ENCODE measurements at places on chromosomes 4 and X.
A peak's percentile ranks its signal among the peaks of the same experiment; 100 is the strongest.

DNA sequence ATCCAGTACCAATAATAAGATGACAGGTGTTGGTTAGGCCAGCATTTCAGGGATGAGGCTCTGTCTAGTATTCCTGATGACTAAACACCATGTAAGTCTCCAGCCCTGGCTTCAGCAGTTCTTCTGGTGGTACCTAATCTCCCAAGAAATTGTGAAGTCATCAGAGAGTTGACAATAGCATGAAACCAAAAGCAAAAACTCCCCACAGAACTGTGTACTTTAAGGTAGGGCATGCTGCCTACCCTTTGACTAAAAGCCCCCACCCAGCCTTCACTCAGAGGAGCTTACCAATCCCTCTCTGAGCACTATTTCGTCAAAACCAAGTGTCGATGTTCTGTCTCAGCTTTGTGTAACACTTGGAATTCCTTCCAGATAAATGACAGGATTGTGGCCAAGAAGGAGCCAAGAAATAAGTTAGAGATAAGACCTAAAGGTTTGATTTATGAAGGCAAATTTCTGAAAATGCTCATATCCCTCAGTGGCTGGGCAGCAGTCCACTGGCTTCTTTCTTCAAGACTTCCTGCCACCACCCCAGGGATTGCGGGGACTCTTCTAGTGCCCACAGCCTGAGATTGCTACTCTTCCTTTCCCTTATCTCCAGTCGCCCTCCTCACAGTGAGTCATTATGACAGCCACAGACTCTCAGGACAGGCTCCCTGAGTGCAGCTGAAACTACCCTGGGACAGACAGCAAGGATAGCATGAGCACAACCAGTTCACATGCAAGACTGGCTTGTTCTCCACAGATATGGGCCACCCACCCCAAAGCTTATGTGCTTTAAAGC is 67.3 kb upstream of the LHFPL1 start:
- no peak for DNase-seq

- DNase-seq: no peak
Observed at GRCh38 chr4:184893801-184894571, 68.2 kb upstream of the ACSL1 start.

DNA sequence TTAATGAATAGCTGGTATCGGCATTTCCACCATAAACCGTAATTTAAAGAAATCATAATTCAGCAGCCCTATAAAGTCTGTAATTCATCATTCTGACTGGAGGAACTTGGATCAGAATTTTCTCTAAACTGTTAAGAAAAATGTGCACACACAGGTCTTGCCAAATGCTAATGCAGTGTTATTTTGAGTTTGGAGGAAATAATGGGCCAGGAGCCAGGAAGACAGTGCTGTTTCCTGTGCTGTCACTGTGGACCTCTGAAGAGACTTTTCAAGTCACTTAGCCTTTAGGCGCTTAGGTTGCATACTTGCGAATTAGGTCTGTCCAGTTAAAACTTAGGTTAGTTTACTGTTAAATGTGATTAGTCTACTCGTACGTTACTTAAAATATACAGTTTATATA is 137.5 kb upstream of the ANXA3 start:
- DNase-seq: no peak

GRCh38 chr4:184805462-184806228 is 20.1 kb downstream of the ACSL1 start:
- DNase-seq: peak; percentile 30

DNA sequence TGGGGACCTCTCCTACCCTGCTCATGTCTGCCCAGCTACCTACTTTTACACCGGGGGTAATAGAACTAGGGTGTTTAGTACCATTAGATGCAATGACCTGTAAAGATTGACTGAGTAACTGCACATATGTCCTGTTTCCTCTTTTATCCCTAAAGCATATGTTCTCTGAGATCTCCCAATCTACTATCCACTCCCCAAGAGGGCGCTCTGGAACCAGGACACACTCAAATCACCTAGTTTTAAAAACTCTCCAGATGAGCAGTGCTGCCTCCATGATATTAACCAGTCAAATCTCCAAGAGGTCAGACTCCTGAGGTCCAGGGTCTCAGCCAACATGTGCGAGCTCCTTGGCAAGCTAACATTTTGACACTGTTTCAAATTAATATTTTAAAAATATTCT is 87.0 kb upstream of the TSPAN5 start:
- peak; percentile 65 for DNase-seq

- DNase-seq: no peak
Observed at GRCh38 chrX:37712458-37712857, 26.9 kb downstream of the XK start.

- DNase-seq: no peak
Observed at GRCh38 chr4:140176735-140177134, 22.8 kb upstream of the MAML3 start.

DNA sequence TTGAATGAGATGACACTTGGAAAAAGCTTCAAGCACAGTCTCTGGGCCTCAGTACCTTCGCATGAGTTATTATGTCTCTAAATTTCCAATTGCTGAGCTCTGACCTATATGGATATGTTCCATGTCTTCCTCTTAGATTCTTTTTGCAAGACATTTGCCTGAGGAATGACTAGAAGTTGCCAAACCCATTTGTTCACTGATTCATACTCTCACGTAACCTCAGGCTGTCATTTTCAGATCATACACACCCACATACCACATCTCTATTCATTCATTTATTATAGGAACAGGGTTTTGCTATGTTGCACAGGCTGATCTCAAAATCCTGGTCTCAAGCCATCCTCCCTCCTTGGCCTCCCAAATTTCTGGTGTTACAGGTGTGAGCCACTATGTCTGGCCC is 2137.1 kb upstream of the TENM3 start:
- no peak for DNase-seq

- no peak for DNase-seq
Observed at GRCh38 chrX:132452911-132453550, 35.8 kb downstream of the MBNL3 start.
